ENCODE measurements at places on chromosomes 2 and 18.
A peak's percentile ranks its signal among the peaks of the same experiment; 100 is the strongest.

DNA sequence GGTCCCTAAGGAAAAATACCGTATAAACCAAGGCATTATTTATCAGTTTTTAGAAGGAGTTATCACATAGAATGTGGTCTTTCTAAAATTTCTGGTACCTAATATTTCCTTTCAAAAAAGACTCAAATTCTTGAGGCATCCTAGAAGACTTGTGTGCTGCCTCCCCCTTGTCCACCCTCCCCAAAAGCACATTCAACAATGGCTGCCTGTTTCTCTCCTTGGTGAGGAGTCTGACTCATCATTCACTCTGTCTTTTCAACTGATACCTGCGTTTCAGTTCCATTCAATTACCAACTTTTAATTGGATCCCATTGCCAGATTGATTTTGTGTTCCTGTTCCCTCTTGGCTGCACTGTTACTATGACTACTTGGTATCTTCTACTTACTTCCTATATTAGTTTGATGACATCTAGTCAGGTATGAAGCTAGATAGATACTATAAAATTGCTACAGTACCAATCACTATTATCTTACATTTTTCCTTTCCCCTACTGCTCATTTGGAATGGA, 72.9 kb downstream of the XRCC5 start:
- no peak for DNase-seq

GRCh38 chr2:13488965-13489364, 772.2 kb downstream of the TRIB2 start:
- no peak for DNase-seq

- DNase-seq, result peak; percentile 51
These were observed 41.4 kb downstream of the STEAP3 start for GRCh38 chr2:119264781-119265692.

DNA sequence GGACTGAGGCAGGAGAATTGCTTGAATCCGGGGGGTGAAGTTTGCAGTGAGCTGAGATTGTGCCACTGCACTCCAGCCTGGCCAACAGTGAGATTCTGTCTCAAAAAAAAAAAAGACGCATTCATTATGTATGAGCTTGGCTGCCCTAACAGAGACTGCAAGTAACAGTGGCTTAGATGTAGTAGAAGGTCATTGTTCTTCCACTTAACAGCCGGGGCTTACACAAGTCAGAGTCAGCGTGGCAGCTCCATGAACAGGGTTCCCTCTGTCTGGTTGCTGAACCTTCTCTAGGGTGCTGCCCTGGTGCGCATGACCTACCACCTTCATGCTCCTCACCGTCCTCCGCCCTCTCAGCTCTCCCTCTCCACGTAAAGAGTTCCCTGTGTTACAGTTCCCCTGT, 49.1 kb upstream of the IGFBP2 start:
- DNase-seq, result no peak

DNA sequence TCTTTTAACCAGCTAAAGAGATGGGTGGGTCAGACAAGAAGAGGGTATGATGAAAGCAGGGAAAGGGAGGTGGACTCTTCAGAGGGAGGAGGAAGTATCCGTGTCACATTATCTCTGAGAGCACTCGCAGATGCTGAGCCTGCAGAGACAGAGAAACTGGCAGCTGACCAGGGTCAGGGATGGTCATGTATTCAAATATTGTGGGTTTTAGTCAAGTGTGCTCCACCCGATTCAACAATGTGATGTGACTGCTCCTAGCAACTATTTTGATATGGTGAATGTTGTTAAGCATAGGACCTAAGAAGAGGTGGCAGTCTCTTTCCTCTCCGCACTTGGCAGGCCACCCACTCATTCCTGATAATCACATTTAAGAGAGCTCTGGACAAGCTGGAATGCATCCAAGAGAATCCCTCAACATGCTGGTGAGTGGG, 1.3 kb upstream of the CLIP4 start:
- peak; percentile 42 for DNase-seq

DNA sequence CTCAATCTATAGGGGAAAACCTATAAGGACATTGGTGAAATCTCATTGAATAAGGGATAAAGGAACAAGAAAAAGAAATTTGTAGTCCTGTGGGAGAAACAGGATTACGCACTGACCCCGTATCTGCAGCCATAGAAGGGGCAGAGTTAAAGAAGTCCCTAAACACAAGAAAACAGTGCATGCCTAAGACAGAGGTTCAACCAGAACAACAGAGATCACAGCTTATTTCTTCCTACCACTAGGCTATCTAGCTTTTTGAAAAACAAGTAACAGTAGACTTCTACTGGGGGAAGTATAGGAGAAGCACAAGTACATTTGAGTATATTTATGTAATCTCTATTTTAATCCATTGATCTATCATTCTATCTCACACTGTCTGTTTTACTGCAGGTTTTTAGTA, 485.2 kb upstream of the REG3G start:
- DNase-seq, result no peak

DNA sequence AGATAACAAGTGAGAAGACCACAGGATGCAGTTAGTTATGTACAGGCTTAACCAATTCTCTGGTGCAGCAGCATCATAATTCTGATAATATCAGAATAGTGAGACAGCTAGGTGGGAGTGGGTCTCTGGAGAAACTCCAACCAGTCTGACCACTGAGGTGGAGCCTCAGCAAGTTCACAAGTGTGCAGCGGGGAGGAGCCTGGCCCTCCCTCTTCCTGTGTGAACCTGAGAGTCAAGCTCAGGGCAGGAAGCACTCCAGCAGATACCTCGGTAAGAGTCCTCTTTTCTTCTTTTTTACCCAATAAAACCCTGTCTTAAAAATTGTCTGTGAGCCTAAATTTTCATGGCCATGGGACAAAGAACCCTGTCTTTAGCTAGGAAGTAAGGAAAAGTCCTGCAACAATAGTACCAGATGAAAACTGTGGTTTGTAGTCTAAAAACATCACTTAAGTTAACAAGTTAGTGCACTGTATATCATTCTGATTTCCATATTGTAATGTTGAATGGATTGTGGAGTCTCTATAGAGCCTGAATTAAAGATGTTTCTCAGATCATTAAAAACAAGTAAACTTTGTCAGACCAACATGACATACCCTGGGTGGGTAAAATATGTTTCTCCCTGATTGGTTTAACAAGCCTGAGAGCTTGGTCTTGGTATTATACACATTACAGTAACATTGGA, 370.8 kb downstream of the TMEM182 start:
- no peak for DNase-seq

DNA sequence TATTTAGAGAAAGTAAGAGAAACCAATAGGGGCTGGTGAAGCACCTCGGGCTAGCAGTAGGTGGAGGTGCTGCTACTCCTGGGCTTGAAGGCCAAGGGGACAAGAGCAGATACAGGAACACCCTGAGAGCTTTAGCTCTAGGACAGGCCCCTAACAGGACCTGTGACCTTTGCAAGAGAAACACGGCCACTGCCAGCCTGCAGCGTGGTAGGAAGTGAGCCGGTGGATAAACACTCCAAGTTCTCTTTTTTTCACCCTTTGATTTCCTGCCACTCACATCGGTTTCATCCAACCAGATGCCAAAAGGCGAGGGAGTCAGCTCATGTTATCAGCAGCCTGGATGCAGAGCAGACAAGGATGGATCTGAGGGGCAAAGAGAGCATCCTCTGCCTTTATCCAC, 66.8 kb upstream of the SPRED2 start:
- DNase-seq, result no peak

- DNase-seq, result no peak
These were observed 4.6 kb downstream of the PTGR3 start for GRCh38 chr18:75204269-75204731.

- DNase-seq, result no peak
These were observed 781.4 kb upstream of the GYPC start for GRCh38 chr2:125874564-125874963.

GRCh38 chr2:68031542-68032160, 31.2 kb downstream of the C1D start:
- peak; percentile 68 for DNase-seq

DNA sequence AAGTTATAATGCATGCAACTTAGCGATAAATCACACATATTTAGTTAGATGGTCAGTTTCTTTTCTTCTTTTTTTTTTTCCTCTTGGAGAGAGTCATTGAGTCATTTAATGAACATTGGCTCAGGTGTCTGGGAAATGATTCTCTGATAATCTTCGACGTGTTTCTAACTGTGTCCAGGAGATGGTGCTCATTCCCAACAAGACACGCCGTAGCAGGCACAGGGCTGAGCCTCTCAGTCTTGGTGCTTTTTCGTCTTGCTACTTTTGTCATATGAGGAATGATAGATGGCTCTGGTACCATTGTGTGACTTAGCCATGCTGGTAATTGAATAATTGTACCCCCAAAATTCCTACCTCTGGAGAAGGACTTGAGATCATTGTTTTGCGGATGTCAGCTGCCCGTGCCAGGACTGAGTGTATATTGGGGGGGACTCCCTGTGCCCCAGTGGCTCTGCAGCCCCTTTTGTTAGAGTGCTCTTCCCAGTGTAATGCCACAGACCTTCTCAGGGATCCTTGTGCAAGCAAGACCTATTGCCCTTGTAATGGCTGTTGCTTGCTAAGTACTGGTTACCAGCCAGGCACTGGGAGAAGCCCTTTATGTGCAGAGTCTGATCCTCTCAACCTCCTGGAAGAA, 107.6 kb upstream of the CYRIA start:
- DNase-seq, result peak; percentile 46

GRCh38 chr18:63284827-63285733, 34.5 kb downstream of the BCL2 start:
- no peak for DNase-seq

- DNase-seq, result peak; percentile 55
These were observed 15.9 kb upstream of the ZBTB14 start for GRCh38 chr18:5311301-5311989.

- DNase-seq, result peak; percentile 34
These were observed 33.0 kb downstream of the FHOD3 start for GRCh38 chr18:36330435-36331052.

GRCh38 chr2:183035954-183036669, 2.1 kb downstream of the NCKAP1 start:
- no peak for DNase-seq

DNA sequence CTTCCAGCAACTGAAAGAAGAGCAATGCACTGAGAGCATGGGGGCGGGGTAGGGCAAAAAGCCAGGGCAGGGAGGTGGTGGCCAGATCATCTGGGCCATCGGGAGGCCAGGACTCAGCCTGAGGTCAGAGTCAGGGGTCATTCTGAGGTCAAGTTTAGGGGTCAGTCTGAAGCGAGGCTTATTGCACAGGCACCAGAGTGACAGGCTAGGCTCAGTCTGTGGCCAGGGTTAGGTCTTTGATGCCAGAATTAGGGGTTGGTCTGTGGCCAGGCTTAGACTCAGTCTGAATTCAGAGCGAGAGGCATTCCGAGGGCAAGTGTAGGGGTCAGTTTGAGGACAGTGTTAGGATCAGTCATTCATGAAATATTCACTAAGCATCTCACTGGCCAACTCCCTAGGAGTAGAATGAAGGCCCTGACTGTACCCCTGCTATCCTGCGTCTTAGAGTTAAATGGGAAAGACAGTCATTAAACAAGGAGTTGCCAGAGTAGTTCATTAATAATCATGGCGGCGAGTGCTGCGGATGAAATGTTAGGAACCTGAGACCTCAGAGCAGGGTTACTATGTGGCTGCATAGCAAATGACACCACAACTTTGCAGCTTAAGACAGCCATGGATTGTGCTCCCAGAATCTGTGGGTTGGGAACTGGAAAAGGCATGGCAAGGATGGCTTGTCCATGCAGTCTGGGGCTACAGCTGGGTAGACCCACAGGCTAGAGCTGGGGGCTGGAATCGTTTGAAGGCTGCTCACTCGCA, 198.7 kb downstream of the CYP26B1 start:
- DNase-seq, result peak; percentile 58

All from fibroblast of skin of right quadriceps (primary cell).